Gastrocnemius medialis (tissue), 4 donors: ENCODE measurements at places on chromosomes 16 and 17. TPM values are rescaled to one million over a fixed set of nuclear protein-coding genes. Genes with fewer than 3 reads are reported as not detected.

- H3K4me3 ChIP-seq, result no peak overlapping the region
- H3K4me1 ChIP-seq, result peaks cover 47% of the 10 kb centered on the region
- no peak for DNase-seq
- H3K27me3 ChIP-seq, result no peaks in the 10 kb centered on the region
- peak overlapping the region; percentile 89 for H3K27ac ChIP-seq
Measured at GRCh38 chr17:76264425-76264754, 758 bp upstream of the UBALD2 start.

- no peak overlapping the region for H3K27ac ChIP-seq
- no peaks in the 10 kb centered on the region for H3K27me3 ChIP-seq
- no peak overlapping the region for H3K4me3 ChIP-seq
Measured at GRCh38 chr17:69042308-69042707, 18.4 kb downstream of the ABCA9 start.

Gene PPP4C
- total RNA-seq, result 44.9 TPM

Gene PIGS
- 63.0 TPM for total RNA-seq

- no peaks in the 10 kb centered on the region for H3K27me3 ChIP-seq
- H3K36me3 ChIP-seq, result no peaks in the 10 kb centered on the region
- no peak overlapping the region for H3K4me3 ChIP-seq
- DNase-seq, result no peak
- no peaks in the 10 kb centered on the region for H3K4me1 ChIP-seq
Measured at GRCh38 chr17:16908273-16908672, 63.6 kb downstream of the TNFRSF13B start.

- H3K36me3 ChIP-seq, result no peaks in the 10 kb centered on the region
- H3K4me1 ChIP-seq, result no peaks in the 10 kb centered on the region
- no peaks in the 10 kb centered on the region for H3K27me3 ChIP-seq
- H3K27ac ChIP-seq, result no peak overlapping the region
- no peak for DNase-seq
- no peak overlapping the region for H3K4me3 ChIP-seq
Measured at GRCh38 chr17:19019041-19019941, 14.7 kb upstream of the FAM83G start.

- DNase-seq, result no peak
- no peak overlapping the region for H3K27ac ChIP-seq
- no peaks in the 10 kb centered on the region for H3K4me1 ChIP-seq
- no peaks in the 10 kb centered on the region for H3K36me3 ChIP-seq
- no peak overlapping the region for H3K4me3 ChIP-seq
Measured at GRCh38 chr16:64167936-64168335, 953.9 kb downstream of the CDH11 start.

DNA sequence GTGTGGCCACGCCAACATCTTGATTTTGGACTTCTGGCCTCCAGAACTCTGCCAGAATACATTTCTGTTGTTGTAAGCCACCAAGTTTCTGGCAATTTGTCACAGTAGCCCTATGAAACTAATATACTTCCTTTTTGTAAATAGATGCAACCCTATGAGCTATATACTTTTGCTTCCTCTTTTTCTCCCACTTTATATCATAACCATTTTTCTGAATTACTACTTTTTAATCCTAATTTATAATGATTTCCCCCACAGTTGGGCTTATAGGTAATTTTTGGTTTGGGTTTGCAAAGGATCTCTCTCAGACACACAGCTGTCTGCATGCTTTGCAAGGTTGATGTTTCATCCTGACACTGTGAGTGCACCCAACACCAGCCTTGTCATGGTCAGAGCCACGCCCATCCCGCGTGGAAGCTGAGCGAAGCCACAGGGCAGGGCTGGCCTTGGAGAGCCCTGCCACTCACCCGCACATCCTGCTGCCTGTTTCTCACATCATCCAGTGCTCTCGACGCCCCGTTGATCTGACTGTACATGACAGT is 5.8 kb downstream of the TRIM25 start:
- H3K4me1 ChIP-seq, result peaks cover 49% of the 10 kb centered on the region
- H3K27ac ChIP-seq, result peak overlapping the region; percentile 85
- H3K4me3 ChIP-seq, result no peak overlapping the region
- peak; percentile 42 for DNase-seq
- no peaks in the 10 kb centered on the region for H3K27me3 ChIP-seq
- no peaks in the 10 kb centered on the region for H3K36me3 ChIP-seq

Gene ZNF750
- 2.5 TPM for total RNA-seq

GRCh38 chr17:17566896-17567513 is 24.5 kb downstream of the PEMT start:
- no peaks in the 10 kb centered on the region for H3K36me3 ChIP-seq
- peak overlapping the region; percentile 92 for H3K27ac ChIP-seq
- H3K4me3 ChIP-seq, result no peak overlapping the region

DNA sequence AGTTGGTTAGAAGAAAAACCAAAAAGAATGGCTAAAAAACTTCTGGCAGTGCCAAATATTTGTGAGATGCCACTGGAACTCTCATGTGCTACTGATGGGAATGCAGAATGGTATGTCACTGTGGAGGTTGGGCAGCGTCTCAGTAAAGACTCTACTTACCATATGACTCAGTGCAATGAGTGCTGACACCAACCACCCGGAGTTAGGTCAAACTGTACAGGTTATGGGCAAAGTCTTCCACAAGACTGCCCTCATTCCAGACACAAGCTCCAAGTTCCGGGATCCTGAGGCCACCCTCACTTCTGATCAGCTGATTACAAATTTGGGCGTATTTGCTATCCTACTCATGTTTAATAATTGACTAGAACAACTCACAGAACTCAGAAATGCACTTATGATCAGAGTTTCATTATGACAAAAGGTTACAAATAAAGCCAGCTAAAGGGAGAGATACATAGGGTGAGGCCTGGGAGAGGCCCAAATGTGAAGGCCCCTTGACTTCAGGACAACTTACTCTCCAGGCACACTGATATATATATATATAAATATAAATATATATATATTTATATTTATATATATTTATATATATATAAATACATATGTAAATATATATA is 114.9 kb downstream of the TRIM37 start:
- no peaks in the 10 kb centered on the region for H3K36me3 ChIP-seq
- no peak overlapping the region for H3K4me3 ChIP-seq
- H3K27me3 ChIP-seq, result no peaks in the 10 kb centered on the region
- H3K27ac ChIP-seq, result no peak overlapping the region
- H3K4me1 ChIP-seq, result peaks cover 3% of the 10 kb centered on the region

- no peaks in the 10 kb centered on the region for H3K36me3 ChIP-seq
- H3K27me3 ChIP-seq, result peaks cover 10% of the 10 kb centered on the region
- no peak for DNase-seq
- no peak overlapping the region for H3K4me3 ChIP-seq
Measured at GRCh38 chr17:79513820-79514535, 96.9 kb downstream of the RBFOX3 start.

Gene BIRC5
- total RNA-seq, result 3.3 TPM

Gene TEDC2
- total RNA-seq, result 0.33 TPM

Gene DOC2B
- 3.7 TPM for total RNA-seq

DNA sequence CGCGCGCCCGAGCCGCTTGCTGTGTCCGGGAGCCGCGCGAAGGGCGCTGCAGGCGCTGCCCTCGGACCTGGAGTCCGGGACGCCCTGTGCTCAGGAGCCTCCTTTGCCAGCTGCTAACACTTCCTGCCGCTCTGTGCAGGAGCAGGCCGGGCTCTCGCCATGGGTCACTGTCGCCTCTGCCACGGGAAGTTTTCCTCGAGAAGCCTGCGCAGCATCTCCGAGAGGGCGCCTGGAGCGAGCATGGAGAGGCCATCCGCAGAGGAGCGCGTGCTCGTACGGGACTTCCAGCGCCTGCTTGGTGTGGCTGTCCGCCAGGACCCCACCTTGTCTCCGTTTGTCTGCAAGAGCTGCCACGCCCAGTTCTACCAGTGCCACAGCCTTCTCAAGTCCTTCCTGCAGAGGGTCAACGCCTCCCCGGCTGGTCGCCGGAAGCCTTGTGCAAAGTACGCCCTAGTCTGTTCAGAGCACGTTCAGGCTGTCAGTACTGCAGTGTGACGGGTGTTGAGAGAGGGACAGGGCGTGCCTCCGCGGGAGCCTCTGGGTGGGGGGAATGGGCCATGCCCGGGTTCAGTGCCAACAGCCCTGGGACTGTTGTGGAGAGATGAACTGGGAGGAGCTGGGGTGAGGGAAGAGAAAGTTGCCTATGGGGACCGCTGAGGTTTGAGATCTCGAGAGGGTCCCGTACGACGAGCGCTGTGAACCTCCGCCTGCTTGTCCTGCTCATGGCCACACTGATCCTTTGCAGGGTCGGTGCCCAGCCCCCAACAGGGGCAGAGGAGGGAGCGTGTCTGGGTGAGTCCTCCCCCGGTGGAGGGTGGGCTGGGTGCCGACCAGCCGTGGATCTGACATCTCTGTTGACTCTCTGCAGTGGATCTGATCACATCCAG is 1.3 kb downstream of the ZNF276 start:
- H3K36me3 ChIP-seq, result peaks cover 41% of the 10 kb centered on the region
- H3K27ac ChIP-seq, result peak overlapping the region; percentile 92
- peaks cover 33% of the 10 kb centered on the region for H3K4me1 ChIP-seq
- H3K27me3 ChIP-seq, result no peaks in the 10 kb centered on the region

GRCh38 chr17:20997711-20998570 is 44.9 kb downstream of the USP22 start:
- H3K4me3 ChIP-seq, result no peak overlapping the region
- peaks cover 53% of the 10 kb centered on the region for H3K4me1 ChIP-seq
- no peaks in the 10 kb centered on the region for H3K27me3 ChIP-seq
- H3K36me3 ChIP-seq, result no peaks in the 10 kb centered on the region
- DNase-seq, result no peak

Gene CCL4L2
- total RNA-seq, result not detected
